ENCODE measurements at places on chromosomes 1 and 21.
A peak's percentile ranks its signal among the peaks of the same experiment; 100 is the strongest.

GRCh38 chr1:33191731-33192275 is 10.0 kb upstream of the TRIM62 start:
- DNase-seq: no peak

DNA sequence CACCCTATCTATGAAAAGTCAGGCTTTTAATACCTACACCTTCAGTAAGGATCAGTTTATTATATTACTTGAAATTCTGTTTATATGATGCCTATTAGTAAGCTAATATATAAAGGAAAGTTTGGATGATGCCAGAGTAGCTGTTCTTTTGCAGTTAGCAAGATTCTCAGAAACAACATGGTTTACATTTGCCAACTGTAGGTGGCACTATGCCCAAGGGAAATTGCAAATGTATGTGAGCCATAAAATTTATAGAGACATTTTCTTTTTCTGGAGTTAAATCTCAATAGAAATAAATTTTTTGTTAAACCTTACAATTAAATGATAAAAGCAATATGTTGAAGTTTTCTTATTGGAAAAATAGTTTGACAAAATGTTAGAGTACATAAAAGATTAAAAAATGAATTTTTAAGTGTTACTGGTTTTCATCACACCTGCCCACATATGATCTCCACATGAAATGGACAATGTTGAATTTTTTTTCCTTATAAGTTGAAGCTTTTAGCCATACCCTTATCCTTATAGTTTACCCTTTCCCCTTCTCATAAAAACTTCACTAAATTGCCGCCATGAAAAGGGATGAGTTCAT is 32.1 kb upstream of the EPHX4 start:
- DNase-seq: peak; percentile 42

GRCh38 chr1:70034403-70034802 is 171.0 kb downstream of the LRRC40 start:
- DNase-seq: peak; percentile 28

DNA sequence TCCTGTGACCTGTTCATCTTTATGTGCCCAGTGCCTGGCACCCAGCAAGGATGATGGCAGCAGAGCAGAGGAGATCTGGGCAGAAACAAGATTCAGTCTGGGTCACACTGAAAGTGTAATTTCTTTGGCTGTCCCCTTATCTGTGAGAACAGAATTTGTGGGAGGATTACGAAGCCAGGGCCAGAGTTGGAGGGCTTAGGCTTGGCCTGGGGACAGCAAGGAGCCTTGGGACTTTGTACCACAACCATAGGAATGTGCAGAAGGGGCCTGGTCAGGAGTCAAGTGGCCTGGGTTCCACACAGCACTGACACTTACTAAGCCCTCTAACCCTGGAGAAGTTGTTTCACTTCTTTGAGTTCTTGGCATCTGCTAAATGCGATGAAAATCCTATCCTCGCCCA is 12.8 kb downstream of the PMVK start:
- DNase-seq: no peak

DNA sequence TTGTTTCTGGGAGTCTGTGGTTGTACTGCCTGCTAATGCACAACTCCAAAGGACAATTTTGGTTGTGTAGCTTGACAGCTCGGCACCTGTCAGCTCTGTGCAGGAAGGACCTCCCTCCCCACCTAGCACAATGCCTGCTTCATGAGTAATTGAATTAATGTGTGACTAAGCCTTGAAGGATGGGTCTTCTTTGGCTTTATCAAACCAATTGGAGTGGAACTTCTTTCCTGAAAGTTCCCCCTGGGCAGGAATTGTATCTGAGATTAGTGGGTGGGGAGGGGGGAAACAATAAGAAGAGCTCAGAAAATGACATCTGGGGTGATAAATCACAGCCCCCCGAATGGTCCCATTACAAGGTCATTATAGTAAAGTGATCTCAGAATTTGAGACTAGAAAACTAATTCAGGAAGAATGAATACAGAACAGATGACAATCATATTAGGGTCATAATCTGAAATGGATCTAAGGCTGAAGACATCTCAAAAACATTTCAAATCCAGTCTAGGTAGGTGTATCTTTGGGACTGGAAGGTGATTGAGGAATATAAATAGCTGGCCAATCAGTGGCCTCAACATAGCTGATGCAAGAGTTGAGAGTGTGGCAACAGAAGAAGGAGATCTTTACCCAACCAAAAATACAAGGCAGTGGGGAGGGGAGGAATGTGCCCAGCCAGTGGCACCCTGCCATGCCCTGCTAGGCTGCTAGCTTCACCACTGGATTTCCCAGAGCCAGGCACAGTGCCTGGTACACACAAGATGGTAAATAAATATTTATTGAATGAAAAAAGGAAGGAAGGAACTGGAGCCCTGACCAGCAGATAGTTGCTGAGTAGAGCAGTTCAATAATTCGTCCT is 10.1 kb upstream of the SESN2 start:
- DNase-seq: peak; percentile 34

DNA sequence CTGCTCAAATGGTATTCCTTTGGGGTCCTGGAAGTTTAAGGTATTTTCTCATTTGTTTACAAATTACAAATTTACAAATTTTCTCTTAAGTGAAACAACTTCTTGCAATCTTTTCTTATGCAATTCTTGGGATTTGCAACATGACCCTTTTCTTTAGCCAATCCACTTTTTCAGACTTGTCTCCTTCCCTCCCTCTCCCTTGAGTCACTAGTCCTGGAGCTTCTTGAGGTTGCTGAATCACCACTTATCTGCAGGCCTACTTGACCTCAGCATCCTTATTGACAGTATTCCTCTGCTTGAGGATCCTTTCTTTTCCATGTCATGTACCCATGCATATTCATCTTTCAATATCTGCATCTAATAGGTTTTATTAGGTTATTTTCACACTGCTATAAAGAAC is 302.8 kb upstream of the ADAMTS5 start:
- DNase-seq: no peak

GRCh38 chr1:228316589-228317387 is 89.8 kb downstream of the TRIM11 start:
- DNase-seq: no peak

- DNase-seq: no peak
These were observed 58.2 kb downstream of the MAN1C1 start for GRCh38 chr1:25674807-25675084.

DNA sequence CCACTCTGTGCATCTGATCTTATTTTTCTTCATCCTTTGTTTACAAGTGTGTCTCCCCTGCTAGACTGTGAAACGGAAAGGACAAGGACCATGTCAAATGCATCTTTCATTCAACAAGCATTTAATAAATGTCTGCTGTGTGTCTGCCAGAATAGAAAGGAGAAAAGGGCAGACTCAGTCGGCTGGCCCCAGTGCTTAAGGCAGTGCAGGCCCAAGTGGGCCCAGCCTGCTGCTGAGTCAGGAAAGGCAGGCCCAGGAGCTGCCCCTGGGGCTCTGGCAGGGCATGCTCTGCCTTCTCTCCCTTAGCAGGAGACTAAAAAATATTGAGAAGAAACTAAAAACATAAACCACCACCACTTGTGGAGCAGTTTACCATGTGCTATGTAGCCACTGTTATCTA is 38.1 kb downstream of the PLEKHA6 start:
- DNase-seq: no peak

- no peak for DNase-seq
These were observed 647 bp downstream of the S100A8 start for GRCh38 chr1:153389973-153390879.

DNA sequence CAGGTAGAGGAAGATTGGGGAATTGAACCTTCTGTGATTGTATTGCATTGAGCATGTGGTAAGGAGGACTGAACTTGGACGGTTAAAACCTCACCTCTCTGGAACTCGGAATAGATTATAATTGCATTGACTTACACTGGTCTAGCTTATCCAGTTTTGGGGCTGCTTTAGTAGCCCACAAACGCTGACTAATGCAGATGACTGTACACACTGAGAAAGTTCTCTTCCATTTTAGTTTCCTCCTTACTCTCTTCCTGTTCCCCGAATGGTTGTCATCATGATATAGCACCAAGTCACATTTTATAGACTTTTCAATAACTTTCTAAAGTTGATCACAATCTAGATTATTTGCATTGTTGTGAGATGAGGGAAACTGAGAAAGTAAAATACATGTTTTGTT is 78.2 kb downstream of the NFIA start:
- DNase-seq: no peak

GRCh38 chr1:79497193-79497773 is 490.8 kb upstream of the ADGRL4 start:
- DNase-seq: peak; percentile 44

- peak; percentile 48 for DNase-seq
These were observed 72.0 kb downstream of the MAN1C1 start for GRCh38 chr1:25688390-25689119.

GRCh38 chr1:153882296-153882912 is 40.4 kb downstream of the GATAD2B start:
- DNase-seq: no peak

- peak; percentile 70 for DNase-seq
These were observed 5.8 kb upstream of the FAM167B start for GRCh38 chr1:32241001-32241763.

- DNase-seq: no peak
These were observed 152.9 kb upstream of the TMEM51 start for GRCh38 chr1:15000671-15001070.

- no peak for DNase-seq
These were observed 107.7 kb upstream of the TMPRSS2 start for GRCh38 chr21:41615613-41616012.

- DNase-seq: no peak
These were observed 47.4 kb downstream of the LGR6 start for GRCh38 chr1:202240956-202241355.

DNA sequence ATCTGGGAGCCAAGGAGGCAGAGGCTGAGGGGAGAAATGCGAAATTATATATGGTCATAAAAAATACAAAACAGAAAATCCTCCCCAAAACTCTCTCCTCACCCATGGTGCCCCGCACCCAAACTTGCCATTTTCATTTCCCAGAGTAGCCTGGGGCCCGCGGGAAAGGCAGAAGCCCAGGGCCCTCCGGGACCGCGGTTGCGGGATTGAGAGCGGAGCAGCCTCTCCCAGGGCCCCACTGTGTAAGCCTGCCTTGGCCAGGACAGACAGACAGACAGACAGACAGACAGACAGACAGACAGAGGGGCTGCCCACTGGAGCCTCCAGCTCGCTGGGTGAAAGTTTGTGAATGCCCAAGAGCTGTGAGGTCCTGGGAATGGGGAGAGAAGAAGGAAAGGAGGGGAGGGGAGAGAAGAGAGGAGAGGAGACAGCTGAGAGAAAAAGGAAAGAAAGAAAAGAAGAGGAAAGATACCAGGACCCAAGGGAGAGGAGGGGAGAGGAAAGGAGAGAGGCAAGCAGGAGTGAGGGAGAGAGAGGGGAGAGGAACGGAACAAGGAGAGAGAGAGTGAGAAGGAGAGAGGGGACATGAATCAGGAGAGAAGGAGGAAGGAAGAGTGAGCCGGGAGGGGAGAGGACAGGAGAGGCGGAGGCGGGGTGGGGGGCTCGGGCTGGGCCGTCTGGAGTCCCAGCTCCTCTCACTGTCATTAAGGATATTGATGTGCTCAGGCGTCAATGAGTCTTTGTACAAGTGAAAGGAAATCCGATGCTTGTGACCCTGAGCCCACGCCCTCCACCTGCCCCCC is 69.3 kb upstream of the CASZ1 start:
- DNase-seq: no peak

DNA sequence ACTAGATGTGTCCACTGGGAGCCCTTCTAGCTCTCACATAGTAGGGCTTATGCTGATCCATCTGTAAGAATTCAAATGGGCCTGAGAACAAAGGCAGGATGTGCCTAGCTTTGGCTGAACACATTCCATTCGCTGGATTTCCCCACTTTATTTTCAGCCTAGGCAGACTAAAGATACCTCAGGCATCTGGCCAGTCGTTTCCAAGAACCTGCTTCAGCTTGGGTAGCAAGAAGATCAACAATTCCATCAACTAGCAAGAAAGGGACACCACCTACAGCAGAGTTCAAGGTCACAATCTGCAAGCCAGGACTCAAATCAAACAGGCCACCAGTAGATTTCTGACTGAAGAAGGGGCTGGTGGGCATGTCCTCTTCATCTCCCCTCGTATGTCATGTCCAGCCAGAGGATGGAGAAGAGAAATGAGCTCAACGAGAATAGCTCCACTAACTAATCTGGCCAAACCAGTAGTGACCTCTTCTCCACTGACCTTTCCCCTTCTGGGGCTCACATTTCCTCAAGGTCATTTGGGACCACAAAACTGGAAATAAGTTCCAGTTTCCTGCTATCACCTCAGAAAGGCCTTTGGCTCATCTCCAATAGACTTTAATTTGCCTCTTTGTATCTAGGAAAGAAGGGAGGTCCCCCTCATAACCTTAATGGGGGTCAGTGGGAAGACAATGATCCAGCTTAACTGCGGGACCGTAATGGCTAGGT is 14.2 kb downstream of the TXNIP start:
- no peak for DNase-seq

- peak; percentile 55 for DNase-seq
These were observed 34.3 kb upstream of the RAP1GAP start for GRCh38 chr1:21703318-21703963.

GRCh38 chr1:219419065-219419464 is 193.8 kb downstream of the ZC3H11B start:
- no peak for DNase-seq

GRCh38 chr1:64041371-64042131 is 161.9 kb upstream of the UBE2U start:
- no peak for DNase-seq

DNA sequence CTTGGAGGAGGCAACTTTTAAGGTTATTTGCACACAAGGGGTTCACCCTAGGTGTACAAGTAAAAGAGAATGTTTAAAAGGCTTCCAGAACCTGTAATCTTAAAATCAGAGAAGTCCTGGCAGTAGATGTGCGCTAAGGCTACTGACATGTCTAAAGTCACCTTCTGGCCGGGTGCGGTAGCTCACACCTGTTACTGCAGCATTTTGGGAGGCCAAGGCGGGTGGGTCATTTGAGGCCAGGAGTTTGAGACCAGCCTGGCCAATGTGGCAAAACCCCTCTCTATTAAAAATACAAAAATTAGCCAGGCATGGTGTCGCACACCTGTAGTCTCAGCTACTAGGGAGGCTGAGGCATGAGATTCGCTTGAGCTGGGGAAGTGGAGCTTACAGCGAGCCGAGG is 20.3 kb upstream of the DEGS1 start:
- DNase-seq: no peak

GRCh38 chr1:154747740-154748404 is 122.2 kb downstream of the KCNN3 start:
- no peak for DNase-seq

GRCh38 chr1:218364028-218364710 is 19.0 kb downstream of the TGFB2 start:
- DNase-seq: no peak

DNA sequence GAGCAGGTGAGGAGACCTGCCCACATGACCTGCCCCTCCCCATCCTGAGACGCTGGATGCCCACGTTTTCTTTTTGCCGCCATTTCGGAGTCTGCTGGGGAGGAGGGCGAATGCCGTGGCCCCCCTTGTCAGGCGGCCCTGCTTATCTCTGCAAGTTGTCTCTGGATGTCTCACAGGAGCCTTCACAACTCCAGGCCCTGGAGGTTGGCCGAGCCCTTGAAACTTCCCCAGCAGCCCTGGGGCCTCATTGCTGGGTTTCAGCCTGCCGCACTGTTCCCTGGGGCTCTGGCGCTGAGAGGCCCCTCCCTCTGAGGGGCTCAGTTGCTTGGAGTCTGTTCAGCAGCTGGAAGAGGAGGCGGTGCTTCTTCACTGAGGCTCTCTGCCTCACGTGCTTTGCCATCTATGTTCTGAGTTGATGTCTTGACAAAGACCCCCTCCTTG is 29.8 kb upstream of the ZBTB21 start:
- no peak for DNase-seq

GRCh38 chr1:160471253-160471652 is 51.8 kb downstream of the SLAMF6 start:
- no peak for DNase-seq

- DNase-seq: no peak
These were observed 228.1 kb downstream of the SDCCAG8 start for GRCh38 chr1:243483952-243484351.

All from HT-29 (cell line).